Central memory CD4-positive, alpha-beta T cell (primary cell): ENCODE measurements at places on chromosomes 3 and 15.

DNA sequence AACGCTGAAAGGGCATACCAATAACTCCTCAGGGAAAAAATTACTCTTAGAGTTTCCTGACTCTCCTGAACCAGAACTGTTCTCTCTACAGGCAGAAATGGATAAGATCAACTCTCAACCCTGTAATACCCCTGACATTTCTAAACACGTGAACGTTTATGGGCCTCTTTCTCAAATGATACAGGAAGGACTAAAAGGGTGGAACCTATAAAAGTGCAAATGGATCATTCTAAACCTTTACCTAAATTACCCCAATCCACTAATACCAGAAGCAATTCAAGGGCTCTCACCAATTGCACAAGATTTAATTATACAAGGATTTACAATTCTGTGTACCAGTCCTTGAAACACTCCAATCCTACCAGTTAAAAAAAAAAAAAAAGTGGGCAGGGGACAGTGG, 98.0 kb upstream of the FAM174B start:
- no peak for DNase-seq

- DNase-seq = no peak
Observed at GRCh38 chr15:71485094-71485693, 325.2 kb upstream of the NR2E3 start.

GRCh38 chr3:106035619-106036018, 166.8 kb upstream of the CBLB start:
- DNase-seq = no peak

DNA sequence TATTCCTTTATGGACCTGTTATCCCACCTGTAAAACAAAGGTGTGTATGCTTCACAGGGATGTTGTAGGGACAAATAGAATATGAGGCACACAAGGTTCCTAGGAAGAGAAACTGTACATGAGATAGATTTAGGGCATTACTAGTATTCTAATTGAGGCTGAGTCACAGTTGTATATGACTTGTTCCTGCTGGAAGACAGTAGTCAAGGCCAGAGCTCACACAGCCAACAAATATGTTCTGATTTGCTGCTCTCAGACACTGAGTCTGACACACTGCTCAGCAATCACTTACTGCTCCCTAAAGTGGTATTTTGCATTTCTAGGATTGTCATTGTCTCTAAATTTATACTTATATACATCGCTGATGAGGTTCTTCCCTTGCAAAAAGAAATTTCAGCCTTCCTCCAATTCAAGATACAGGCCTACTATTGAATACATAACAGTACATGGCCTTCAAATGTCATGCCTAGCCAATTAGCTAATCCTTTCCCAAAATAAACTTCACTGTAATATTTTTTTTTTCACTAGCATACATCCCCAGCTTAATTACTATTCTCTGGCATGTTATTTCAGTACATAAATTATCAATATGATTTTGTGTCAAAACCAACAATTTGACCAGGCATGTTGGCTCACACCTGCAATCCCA, 69.8 kb downstream of the TIGIT start:
- no peak for DNase-seq

GRCh38 chr15:73227433-73228056, 141.2 kb downstream of the HCN4 start:
- DNase-seq = no peak

GRCh38 chr3:14440168-14440518, 37.7 kb downstream of the SLC6A6 start:
- no peak for DNase-seq

DNA sequence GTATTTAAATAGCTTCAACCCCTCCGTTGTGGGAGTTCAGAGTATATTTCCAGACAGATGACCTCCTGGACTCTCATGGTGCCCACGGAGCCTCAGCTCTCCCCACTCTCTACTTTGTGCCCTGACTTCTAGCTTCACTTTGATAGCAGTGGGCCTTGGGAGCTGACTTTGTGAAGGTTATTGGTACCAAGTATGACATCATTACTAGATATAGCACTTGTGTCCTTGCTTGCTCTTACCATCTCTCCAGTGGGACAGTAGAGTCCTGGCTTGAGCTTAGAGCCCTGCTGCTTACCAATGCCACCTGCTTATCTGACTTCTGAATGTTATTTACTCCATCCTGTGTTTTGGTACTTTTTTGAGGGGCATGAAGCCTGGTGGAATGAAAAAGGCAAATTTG, 53.4 kb downstream of the PPM1L start:
- DNase-seq = no peak

DNA sequence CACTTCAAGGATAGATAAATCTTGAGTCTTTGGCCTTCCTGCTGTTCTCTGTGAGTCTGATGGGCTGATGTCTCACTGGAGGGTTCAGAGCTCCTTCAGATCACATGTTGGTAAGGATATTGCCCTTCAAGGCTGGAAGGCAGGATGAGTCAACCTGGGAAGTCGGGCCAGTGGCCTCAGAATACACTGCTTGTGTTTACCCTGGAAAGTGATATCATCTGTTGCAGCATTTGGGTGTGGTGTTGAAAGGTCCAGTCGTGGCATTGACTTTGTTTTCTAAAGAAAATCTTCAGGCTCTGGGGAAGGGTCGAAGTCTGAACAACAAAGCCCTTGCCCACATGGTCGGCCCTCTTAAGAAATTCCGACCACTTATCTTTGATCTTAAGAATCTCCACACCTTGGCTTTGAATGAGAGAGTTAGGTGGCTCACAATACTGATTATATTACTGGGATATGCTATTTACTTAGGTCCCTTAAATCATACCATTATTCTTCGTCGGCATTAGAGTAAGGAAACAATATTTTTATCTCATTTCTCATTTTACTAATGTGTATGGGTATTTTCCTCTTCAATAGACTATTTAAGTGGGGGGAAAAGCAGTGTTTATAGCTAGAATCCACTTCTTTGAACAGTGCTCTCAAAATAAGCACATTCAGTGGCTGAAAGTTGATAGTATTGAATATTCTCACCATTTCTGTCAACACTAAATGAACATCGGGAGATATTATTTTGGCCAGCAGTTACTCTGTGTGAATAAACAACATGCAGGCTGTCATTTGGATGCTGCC, 303.9 kb upstream of the RASGRP1 start:
- no peak for DNase-seq
